ENCODE measurements at places on chromosomes 13 and 19.
A peak's percentile ranks its signal among the peaks of the same experiment; 100 is the strongest.

GRCh38 chr13:75960538-75960994, 324.4 kb downstream of the LMO7 start:
- DNase-seq: no peak

GRCh38 chr19:30132343-30133075, 190.5 kb downstream of the URI1 start:
- no peak for DNase-seq

DNA sequence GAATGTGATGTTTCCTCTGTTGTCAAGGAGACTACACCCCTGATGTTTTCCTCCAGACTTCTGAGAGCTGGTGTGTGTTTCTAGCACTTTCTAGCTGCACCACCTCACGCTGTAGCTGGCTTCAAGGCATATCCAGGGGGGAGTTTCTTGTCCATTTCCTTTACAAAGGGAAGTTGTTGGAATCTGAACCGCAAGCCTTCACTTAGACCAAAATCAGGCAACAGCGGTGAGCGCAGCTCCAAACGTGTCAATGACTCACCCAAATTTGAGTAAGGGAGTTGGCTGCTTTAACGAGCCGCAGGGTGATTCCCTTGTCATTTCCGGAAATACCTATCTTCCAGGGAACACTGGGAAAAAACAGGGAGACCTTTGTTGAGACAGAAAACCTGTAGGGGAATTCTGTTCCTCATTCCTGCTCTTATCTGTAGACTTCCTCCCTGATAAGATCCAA, 2.5 kb downstream of the LDLR start:
- peak; percentile 86 for DNase-seq

DNA sequence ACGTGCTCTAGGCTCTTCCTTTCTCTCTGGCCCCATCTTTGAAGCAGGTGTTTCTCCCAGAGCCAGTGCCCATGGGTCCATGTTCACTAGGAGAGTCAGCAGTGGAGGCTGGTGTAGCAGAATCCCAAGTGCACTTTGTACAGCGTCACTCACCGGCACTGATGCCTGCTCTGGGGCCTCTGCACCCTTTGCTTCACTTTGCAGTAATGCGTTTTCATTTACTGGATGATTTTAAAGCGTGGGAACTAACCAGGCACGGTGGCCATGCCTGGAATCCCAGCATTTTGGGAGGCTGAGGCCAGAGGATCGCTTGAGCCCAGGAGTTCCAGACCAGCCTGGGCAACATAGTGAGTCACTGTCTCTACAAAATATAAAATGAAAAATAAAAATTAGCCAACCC, 30.7 kb downstream of the SLC25A42 start:
- no peak for DNase-seq

- DNase-seq: no peak
Measured at GRCh38 chr13:31000889-31001288, 68.4 kb downstream of the TEX26 start.

DNA sequence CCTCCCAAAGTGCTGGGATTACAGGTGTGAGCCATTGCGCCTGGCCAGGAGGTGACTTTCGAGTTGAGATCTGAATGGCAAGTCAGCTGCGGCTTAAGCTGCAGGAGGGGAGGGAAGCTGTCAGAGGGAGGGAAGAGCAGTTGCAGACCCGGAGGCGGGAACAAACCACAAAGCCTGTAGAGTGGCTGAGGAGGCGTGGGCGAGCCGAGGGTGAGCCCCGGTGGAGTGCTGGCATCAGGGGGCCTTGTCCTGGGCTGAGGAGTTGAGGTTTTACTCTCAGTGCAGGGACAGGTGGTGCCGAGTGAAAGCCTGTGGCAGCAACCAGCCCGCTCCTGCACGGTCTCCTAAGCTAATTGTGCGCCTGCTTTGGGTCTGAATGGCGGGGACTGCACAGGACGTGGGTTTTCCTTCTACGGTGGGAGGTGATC, 24.2 kb downstream of the PPP1R37 start:
- DNase-seq: peak; percentile 68

GRCh38 chr13:33264620-33264978, 21.0 kb downstream of the STARD13 start:
- no peak for DNase-seq

DNA sequence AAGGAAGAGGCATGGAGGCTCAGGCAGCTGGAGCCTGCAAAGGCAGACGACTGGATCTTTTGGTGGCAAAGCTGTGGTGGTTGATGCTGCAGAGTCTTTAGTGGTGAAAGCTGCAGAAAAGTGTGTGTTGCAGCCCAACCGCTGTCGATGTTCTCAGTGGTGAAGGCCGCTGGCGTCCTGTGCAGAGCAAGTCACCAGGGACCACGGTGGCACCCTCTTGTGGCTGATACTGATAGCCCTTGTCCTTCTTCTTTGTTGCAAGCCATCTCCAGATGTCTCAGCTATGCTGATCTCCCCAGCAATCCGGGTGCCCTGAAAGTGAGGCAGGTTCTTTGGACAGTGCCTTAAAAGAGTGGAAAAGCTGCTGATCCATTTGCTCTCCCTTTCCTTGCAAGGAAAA, 610.9 kb upstream of the PCDH9 start:
- no peak for DNase-seq

DNA sequence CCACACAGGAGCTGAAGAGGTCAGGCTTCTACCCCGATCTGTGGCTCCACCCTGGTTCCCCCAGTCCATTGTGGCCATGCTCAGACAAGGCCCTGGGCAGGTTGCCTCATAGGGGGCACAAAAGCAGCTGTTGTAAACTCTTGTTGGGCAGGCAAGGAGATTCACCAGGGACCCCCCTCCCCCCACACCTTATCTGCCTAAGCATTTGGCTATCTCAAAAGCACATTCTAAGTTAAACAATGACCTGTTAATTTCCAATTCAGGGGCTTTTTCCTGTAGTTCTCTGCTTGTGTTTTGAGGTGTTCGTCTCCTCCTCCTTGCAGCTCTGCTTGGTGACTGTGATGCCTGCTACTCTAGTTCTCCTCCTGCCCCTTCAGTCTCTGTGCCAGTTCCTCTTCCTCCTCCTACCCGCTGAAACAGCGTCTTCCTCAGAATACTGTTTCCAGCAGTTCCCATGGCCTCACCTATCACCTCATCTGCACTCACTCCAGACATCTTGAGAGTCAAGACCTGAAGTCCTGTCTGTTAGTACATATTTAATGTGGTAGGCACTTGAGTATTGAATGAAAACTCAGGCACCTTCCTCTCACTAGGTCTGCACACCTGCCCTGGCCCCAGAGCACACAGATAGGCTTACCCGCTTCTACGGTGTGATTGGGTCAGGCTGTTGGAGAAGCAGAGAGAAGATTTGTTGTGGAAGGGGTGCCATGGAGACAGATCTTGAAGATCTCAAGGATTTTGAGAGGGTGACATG, 31.7 kb downstream of the SPATA13 start:
- peak; percentile 61 for DNase-seq

GRCh38 chr13:64810750-64811149, 2419.4 kb downstream of the PCDH9 start:
- DNase-seq: no peak

GRCh38 chr19:51422053-51422448, 4.6 kb upstream of the SIGLEC10 start:
- DNase-seq: peak; percentile 97

DNA sequence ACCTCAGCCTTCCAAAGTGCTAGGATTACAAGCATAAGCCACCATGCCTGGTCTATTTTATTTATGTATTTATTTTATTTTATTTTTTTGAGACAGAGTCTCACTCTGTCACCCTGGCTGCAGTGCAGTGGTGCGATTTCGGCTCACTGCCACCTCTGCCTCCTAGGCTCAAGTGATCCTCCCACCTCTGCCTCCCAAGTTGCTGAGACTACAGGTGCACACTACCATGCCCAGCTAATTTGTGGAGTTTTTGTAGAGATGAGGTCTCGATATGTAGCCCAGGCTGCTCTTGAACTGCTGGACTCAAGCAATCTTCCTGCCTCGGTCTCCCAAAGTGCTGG, 10.3 kb upstream of the ADGRE5 start:
- DNase-seq: no peak

GRCh38 chr19:38974624-38975213, 823 bp downstream of the FBXO17 start:
- no peak for DNase-seq

DNA sequence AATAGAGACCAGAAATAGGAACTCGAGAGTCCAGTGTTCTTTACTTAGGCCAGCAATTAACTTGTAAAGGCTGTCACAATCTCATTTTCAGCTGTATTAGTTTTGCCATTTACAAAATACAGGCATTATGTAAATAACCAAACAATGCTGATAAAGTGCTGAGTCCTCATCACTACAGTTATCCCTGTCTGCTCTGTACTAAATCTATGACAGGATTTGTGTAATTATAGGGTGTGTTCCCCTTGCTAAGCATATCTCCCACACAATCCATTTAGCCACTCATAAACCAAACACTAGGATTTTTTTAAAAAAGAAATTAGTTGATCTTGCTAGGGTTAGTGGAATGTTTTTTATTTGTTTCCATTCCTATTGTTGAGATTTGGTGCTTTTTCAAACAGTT, 23.2 kb downstream of the PDX1 start:
- DNase-seq: no peak

- no peak for DNase-seq
Measured at GRCh38 chr19:440391-441212, 20.2 kb downstream of the SHC2 start.

- DNase-seq: no peak
Measured at GRCh38 chr19:32863841-32864240, 5.7 kb downstream of the SLC7A9 start.

GRCh38 chr13:80906860-80907259, 565.9 kb upstream of the SPRY2 start:
- peak; percentile 14 for DNase-seq

DNA sequence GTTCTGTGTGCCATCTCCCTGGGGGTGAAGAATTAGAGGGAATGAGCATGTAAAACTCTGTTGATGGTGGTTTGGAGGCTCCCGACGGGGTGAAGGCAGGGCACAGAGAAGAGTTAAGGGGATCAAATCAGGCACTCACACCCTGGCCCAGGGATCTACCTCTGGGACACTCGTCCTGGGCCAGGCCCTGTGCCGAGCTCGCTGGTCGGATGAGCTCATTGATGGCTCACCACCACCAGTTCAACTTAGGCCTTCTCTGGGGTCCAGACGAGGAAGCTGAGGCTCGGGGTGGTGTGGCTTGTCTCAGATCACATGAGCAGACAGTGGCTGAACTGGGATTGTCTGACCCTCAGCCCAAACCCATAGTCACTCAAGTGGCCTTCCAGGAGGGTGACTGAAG, 1.6 kb downstream of the NACC1 start:
- DNase-seq: peak; percentile 83

GRCh38 chr19:12784871-12785430, 6.3 kb upstream of the JUNB start:
- peak; percentile 43 for DNase-seq

DNA sequence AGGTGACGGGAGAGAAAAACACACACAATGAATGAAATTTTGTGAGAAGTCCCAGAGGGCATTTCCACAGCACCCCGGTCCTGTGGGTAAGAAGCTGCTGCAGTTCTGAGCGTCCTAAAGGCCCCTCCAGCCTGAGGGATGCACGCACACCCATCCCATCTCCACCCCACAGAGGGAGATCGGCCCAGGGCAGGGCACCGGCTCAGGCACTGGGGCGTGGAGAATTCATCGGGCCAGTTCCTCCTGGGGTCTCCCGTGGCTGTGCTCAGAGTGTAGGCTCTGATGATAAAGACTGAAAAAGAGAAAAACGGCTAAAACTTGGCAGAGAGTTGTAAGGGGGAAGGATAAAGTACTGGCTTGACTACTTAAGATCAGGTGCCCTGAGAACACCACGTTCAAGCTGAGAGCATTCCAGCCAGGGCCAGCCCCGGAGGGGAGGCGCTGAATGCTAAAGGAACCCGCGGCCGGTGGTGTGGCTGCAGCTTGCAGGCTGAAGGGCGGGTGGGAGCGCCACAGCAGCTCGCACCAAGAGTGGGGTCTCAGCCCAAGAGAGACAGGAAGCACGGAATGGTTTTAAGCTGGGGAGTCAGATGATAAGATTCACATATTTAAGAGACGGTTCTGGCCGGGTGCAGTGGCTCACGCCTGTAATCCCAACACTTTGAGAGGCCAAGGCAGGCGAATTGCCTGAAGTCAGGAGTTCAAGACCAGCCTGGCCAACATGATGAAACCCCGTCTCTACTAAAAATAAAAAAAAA, 121.9 kb upstream of the SPACA7 start:
- no peak for DNase-seq

DNA sequence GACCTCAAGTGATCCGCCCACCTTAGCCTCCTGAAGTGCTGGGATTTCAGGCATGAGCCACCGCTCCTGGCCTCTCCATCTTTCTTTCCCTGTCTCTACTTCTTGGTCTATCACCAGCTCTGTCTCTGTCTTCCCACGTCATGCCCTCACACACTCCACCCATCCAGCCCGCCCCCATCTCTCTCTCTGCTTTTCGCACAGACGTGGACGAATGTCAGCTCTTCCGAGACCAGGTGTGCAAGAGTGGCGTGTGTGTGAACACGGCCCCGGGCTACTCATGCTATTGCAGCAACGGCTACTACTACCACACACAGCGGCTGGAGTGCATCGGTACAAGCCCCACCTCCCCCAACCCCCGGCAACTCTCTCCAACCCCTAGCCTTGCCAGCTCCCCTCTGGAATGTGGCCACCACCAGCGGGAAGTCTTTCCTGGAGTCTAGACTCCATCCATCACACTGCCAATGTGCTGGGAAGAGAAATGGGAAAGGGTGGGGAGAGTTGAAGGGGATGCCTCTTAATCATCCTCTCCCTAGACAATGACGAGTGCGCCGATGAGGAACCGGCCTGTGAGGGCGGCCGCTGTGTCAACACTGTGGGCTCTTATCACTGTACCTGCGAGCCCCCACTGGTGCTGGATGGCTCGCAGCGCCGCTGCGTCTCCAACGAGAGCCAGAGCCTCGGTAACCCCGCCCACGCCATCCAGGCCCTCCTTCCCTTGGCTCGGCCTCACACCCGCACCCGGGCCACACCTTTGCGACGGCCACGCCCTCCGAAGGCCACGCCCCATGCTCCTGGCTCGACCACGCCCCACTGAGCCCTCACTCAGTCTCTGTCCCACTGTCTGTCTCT, 22.5 kb downstream of the LTBP4 start:
- no peak for DNase-seq

DNA sequence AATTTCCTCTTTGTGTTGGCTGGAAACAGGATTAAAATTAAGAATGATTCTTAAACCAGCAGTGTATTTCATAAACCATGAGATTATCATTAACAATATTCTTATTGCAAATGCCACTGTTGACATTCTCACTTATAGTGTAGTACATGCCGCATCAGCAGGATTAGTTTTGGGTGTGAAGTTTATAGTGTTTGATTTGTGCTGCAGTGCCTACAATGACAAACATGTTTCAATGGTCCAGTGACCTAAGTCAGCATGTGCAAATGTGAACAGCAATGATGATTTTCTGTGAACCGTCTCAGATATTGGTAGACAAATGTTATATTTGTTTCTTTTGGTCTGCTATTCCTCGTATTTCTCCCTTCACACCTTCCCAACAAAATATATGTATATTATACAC, 49.8 kb upstream of the TDRD3 start:
- no peak for DNase-seq

GRCh38 chr13:92967923-92968322, 258.7 kb upstream of the GPC6 start:
- no peak for DNase-seq

DNA sequence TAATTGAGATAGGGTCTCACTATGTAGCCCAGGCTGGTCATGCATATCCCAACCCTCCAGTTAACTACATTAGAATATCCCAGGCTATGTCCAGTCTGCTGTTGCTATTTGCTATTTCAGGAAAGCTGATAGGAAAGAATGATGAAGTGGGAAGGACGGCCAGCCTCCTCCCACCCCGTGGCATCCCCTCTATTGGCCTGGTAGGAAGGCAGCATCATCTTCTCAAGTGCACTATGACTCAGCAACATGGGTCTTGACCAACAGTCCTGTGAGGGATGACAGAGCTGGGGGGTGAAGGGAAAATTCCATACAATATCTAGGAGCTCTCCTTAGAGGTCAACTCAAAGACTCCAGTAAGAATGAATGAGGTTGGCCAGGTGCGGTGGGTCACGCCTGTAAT, 48.0 kb upstream of the ABCC4 start:
- DNase-seq: peak; percentile 36
